ENCODE measurements at places on chromosomes 11 and 22. TPM values are rescaled to one million over a fixed set of nuclear protein-coding genes. Genes with fewer than 3 reads are reported as not detected.

- DNase-seq: peak; percentile 65
Measured at GRCh38 chr11:96464700-96465307, 75.0 kb downstream of the JRKL start.

DNA sequence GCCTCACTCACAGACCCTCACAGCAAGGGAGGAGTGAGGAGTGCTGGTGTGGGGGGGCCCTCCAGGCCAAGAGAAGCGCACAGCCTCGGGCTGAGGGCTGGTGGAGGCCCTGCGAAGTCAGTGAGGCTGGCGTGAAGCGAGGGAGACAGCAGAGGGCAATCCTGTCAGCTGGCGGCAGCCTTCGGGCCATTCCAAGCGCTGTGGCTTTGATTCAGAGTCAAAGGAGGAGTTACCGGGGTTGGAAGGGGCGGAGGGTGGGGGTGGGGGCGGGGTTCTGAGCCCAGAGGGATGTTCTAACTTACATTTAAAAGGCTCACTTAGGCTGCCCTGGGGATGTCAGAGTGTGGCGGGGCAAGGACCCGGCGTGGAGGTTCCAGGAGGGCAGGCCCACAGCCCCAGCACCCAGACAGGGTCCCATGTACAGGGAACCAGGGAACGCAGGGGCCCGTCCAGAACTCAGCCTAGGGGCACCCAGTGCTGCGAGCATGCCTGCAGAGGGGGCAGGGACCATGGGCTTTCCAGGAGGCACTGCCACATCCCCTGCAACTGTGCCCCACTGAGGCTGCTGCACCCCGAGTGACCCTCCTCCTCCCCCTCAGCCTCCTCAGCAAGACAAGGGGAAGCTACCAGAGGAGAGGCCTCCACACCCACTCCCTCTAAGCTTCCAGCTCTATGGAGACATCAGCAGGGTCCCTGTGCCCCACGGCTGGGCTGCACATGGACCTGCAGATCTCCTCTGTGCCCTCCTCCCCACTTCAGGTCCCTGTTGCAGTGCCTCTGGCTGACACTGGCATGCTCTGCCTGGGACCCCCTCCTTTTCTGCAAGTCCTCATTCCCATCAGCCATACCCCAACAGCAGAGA lies 39.7 kb upstream of the TTLL12 start:
- no peak for DNase-seq

GRCh38 chr22:46105494-46106278 lies 44.6 kb upstream of the PPARA start:
- DNase-seq: peak; percentile 94

DNA sequence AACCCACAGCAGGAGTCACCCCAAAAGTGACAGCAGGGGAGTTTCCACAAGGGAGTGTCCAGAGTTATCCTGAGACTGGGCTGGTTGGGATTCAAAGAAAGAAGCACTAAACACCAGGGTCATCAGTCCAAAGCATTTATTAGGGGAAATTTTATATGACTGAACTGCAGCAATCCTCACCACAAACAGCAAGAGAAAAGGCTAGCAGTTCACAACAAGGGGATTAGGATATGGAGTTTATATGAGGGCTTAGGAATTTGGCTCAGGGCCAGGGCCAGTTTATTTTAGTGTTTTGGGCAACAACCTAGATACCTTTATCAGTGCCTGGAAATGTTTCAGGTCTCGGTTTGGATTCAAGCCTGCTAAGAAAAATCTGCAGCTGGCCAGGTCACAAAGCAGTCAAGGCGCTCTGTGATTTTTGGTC lies 4.6 kb upstream of the TMEM126A start:
- DNase-seq: peak; percentile 7

DNA sequence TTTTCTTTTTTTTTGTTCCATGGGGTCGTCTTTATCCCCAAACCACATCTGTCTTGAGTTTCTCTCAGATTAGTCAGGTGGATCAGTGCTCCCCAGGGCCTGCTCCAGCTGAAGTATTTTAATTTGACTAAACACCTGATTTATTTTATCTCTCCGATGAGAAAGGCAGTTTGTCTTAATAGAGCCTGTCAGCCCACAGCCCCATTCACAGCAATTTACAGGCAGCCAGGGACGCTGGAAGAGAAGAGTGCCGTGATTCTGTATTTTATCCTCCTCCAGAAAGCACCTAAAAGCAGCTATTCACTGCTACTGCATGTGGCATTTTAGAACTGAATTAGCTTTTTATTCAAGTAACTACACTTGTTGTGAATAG lies 164.5 kb downstream of the SOX6 start:
- DNase-seq: no peak

DNA sequence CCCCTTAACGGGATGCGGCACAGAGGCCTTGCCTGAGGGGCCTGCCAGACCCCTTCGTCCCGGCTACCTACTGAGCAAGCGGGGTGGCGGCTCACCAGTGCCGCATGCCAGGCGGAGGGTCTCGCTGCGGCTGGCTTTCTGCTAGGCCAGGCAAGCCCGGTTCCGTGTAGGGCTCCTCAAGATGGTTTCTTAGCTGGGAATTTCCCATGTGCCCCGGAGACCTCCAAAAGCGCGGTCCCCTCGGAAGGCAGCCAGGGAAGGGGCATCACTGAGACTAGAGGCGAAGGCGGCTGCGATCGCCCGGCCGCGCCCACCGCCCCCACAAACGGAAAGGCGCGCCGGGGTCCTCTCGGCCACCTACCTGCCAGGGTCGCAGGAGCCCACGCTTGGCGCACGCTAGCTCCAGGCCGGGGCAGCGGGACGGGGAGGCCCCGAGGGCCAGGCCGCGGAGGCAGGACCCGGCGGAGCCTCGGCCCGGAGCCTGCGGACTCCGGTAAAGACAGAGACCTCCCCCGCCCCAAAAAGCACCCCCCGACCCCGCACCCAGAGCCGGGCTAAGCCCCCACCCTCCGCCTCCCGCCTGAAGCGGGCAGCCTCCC lies 23.8 kb downstream of the MICAL3 start:
- DNase-seq: peak; percentile 21

GRCh38 chr22:45308391-45308956 lies 1.3 kb upstream of the FAM118A start:
- no peak for DNase-seq

DNA sequence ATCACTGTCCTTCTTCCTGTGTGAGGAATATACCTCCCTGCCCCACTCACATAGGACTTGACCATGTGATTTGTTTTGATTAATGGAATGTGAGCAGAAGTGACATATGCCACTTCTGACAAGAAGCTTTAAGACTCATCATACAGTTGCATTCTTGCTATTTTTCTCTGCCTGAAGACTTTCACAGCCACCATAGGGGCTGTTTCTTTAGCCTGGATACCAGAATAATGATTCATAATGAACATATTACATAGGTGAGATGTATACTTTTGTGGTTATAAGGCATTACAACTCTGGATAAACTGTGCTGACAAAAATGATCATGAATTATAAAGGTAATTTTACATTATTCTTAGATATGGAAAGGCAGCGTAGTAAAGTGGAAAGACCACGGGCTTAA lies 798.0 kb downstream of the DLG2 start:
- no peak for DNase-seq

Gene RIBC2
- not detected for total RNA-seq

Gene CREB3L1
- total RNA-seq: 23.6 TPM
